ENCODE measurements at places on chromosomes 5 and 9.
A peak's percentile ranks its signal among the peaks of the same experiment; 100 is the strongest.

GRCh38 chr5:69364414-69364813 lies 4.9 kb downstream of the AK6 start:
- no peak for DNase-seq

DNA sequence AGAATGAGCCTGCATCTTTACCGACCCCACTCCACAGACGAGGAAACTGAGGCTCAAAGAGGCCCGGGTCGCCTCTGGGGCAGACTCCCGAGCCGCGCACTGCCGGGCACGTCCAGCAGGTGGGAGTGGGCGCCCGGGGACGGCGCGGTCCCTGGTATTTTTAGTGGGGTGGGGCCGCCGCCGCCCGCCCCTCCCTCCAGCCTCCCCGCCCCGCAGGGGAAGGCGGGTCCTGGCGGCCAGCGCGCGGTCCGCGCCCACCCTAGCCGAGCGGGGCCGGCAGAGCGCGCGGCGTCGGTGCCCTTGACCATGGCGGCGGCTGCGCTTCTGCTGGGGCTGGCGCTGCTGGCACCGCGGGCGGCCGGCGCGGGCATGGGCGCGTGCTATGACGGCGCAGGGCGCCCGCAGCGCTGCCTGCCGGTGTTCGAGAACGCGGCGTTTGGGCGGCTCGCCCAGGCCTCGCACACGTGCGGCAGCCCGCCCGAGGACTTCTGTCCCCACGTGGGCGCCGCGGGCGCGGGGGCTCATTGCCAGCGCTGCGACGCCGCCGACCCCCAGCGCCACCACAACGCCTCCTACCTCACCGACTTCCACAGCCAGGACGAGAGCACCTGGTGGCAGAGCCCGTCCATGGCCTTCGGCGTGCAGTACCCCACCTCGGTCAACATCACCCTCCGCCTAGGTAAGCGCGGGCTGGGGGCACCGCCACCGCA lies at the start of gene LAMC3:
TSS of gene LAMC3 (plus strand) at position 266 of the 710 bp plus-strand sequence. CDS start at position 307, 41 bp downstream.
- DNase-seq, result peak; percentile 69

DNA sequence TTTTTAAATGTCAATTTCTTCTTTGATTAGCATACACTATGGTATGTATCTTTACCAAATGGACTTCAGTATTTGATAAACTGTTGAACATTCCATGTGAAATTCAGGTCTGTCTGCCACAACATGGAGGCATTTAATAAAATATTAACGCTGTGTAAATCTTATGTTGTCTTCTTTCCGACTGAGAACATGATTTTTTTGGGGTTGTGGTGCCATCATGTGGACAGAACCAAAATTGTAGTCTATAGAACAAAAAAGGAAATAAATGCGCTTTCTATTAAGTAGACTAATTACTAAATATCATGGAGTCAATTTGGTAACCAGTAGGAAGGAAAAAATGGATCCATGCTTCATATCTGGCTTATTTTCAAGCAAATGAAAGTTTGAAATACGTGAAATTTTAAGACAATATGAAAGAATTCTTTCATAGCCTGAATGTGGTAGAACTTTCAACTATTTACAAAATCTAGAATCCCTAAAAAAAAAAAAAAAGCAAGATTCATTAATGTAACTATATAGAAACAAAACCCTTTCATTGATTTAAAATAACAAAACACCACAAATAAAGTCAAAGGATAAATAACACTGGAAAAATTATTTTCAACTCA lies 2.8 kb upstream of the PLK2 start:
- peak; percentile 40 for DNase-seq

DNA sequence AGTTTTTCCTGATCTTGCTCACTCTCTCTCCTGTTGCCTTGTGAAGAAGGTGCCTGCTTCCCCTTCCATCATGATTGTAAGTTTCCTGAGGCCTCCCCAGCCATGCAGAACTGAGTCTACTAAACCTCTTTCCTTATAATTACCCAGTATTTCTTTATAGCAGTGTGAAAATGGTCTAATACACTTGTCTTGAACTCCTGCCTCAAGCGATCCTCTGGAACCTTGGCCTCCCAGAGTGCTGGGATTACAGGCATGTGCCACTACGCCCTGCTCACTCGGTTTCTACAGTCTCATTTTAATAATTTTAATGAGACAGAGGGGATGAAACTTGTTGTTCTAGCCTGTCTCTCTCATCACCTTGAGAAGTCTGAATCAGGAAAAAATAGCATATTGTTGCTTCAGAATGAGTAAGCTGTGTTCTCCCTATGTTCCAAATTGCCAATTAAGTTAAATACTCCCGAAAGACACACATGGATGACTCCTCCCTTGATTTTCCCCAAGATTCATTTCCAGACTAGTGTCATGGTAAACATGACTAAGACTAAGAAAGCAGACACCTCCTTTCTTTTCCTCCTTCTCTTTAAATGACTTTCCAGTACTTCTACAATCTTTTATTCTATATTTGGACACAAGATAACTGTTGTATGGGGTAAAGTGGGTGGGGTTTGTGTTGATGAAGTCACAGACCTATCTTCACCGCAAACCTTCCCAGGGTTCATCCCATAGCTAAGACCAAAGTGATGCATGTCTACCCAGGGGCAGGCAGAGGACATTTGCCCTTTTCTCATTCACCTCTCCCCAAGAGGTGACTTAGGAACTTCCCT lies 7.8 kb upstream of the DNAJC18 start:
- DNase-seq, result no peak

DNA sequence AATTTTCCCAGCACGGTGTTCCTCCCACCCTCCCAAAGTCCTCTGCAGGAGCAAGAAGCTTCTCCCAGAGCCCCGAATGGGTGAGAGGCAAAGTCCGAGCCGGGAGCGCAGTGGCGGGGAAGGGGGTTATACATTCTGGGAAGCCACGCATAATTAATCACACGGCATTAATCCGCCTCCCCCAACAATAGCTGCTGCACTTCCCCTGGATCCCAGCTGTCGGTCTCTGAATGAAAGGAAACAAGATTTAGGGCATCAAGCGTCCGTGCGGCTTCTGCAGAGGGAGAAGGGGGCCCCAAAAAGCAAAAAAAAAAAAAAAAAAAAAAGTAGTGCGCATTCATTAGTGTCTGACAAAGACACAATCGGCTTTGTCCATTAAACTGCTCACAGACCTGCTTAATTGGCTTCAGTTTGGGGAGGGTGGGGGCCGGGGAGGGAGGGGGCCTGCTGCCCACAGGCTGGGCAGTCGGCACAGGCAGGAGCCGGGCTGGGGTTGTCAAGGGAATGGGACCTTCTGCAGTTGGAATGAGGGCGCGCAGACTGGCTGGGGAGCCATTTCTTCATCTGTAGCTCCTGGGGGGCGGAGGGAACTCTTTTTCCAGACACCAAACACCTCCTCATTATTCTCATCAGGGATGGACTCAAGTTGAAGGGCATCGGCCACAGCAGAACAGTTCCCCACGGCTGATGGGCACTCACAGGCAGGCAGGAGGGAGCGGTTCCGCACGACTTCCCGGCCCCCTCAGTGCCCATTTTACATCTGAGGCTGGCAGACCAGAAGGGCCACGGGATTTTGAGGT lies 3.4 kb downstream of the NOTCH1 start:
- DNase-seq, result no peak

DNA sequence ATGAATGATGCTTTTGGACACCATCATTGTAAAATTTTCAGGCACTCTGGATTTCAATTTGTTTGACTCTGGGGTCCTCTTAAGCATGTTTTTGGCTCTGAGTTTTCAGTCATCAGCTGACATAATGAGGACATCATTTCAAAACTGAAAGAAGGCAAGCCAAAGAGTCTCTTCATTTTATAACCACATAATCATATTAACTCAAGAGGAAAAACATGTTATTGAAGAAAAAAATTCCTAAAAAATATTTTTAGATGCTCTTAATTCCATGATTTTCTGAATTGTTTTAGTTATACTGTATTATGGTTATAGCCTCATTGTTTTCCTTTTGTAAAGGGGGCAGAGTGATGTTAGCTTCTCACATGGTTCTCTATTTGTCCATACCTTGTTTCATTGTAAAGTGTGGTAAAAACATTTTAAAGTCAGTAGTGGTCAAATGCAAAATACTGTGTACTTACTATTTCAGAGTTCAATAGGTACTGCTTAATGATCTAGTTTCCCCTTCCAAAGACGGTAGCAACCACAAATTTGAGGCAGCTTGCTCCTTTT lies 472.1 kb downstream of the DMRT2 start:
- DNase-seq, result no peak

DNA sequence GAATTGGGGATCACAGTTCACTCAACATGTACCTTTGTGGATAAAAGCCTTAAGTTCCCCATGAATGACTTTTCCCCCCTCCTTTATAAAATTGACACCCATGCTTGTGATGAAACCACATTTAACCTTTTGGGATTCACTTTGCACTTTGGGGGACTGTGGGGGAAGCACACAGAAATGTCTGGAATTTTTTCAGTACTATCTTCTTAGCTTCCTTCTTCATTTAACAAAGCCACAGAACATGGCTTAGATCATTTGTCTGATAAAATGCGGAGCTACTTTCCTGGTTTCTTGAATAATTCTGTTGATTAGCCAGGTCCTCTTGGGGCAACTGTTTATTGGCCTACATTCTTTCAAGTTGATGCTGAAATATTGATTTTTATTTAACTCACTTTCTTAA lies 29.9 kb downstream of the TNFSF15 start:
- DNase-seq, result no peak

GRCh38 chr9:122975196-122975595 lies 34.4 kb downstream of the RABGAP1 start:
- DNase-seq, result no peak

DNA sequence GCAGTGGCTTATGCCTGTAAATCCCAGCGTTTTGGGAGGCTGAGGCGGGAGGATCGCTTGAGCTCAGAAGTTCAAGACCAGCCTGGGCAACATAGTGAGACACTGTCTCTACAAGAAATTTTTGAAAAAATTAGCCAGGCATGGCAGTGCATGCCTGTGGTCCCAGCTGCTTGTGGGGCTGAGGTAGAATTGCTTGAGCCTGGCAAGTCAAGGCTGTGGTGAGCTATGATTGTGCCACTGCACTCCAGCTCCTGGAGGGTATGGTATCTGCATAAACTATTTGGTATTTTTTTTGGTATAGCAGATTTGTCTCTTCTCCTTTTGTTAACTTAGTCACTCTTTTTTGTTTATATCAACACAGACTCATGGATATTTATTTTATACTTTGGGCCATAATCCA lies 61.5 kb upstream of the TEX48 start:
- no peak for DNase-seq

GRCh38 chr5:14880688-14881087 lies 9.1 kb upstream of the ANKH start:
- no peak for DNase-seq

Measured in nephron progenitor cell (in vitro differentiated cells).